ENCODE measurements at places on chromosomes 2 and 18. TPM values are rescaled to one million over a fixed set of nuclear protein-coding genes. Genes with fewer than 3 reads are reported as not detected.

- no peak overlapping the region for H3K4me3 ChIP-seq
- H3K27me3 ChIP-seq: no peaks in the 10 kb centered on the region
- peaks cover 30% of the 10 kb centered on the region for H3K36me3 ChIP-seq
- no peak for DNase-seq
Observed at GRCh38 chr2:135839713-135840112, 2.7 kb upstream of the LCT start.

- H3K36me3 ChIP-seq: 0 out of 2 replicates have a peak, but pooled peaks cover 3% of the 10 kb centered on the region
- H3K4me1 ChIP-seq: no peaks in the 10 kb centered on the region
Observed at GRCh38 chr2:202450785-202451184, 74.7 kb downstream of the BMPR2 start.

DNA sequence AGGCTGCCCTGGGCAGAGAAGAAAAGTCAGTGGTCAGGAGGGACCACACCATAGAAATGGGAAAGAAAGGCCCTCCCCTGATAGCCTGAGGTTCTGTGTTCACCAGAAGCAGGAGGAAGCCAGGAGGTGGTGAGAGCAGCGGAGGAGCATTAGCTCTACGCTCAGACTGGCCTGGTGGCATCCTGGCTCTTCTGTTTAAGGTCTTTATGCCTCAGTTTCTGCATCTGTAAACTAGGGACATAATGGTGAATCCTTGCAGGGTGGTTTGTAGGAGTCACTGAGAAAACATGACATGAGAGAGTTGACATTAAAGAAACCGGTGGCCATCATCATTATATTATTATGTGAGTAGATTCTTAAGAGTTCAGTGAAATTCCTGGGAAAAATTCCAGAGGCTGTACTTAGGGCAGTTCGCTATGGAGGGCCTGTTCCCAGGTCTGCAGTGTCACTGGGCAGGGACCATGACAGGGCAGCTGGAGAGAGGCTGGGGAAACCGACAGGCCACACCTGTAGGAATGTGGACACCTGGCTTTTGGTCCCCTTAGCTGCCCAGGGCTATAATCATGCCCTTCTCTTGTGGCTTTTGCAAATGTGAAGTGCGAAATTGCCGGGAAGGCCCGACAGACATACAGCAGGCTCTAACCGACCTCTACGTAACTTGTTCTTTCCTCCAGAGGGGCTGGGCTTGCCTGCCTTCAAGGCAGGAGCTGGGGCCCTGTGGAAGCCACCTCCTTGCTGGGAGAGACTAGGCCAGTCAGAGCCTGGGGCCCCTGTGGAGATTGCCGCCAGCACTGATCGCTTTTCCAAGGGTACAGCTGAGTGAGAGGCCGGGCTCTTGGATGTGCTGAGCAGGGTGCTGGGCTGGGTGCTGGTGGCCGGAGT, 31.0 kb downstream of the GLI2 start:
- H3K4me3 ChIP-seq: no peak overlapping the region
- DNase-seq: peak; percentile 44
- H3K27ac ChIP-seq: peak overlapping the region; percentile 84

- H3K36me3 ChIP-seq: no peaks in the 10 kb centered on the region
- peak; percentile 62 for DNase-seq
- no peaks in the 10 kb centered on the region for H3K27me3 ChIP-seq
- H3K4me3 ChIP-seq: no peak overlapping the region
- H3K4me1 ChIP-seq: no peaks in the 10 kb centered on the region
- H3K27ac ChIP-seq: no peak overlapping the region
Observed at GRCh38 chr2:228657807-228658402, 476.4 kb upstream of the SPHKAP start.

DNA sequence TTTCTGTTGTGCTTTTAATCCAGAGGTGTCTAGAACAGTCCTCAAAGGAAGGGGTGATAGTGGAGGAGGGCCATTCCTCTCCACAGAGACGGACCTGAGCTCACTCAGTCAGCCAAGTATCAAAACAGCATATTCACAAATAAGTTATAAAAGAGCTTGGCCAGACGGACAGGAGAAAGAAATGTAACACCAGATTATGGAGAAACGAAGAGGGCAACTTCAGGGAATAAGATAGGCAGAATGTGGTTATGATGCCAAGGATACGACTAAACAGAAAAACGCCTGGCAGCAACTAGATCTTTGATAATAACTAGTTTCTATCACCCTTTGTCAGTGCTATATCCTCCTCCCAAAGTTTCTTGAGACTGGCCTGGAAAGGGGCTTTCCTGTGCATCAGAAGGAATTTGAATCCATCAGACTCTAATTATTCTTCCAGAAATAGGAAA, 42.5 kb downstream of the MAP4K3 start:
- H3K27ac ChIP-seq: no peak overlapping the region
- H3K36me3 ChIP-seq: no peaks in the 10 kb centered on the region
- peaks cover 20% of the 10 kb centered on the region for H3K4me1 ChIP-seq
- H3K27me3 ChIP-seq: no peaks in the 10 kb centered on the region
- DNase-seq: no peak

DNA sequence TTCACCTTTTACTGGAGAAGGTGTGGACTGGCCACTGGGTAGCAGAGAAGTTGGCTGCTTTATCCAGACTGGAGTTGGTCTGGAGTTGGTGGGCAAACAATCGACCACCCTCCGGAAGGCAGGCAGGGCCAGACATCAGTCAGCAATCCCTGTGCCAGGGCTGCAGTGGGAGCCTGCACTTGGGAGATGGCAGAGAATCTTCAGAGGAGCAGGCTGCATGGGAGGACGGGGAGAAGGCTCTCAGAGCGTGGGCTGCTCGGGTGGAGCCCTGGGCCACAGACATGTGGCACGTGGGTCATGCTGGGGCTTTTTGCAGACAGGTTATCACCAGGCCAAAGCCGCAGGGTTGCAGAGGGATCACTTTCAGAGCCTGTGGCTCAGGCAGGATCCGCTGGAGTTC, 29.6 kb downstream of the SLC9A4 start:
- no peak overlapping the region for H3K4me3 ChIP-seq
- H3K36me3 ChIP-seq: no peaks in the 10 kb centered on the region
- H3K4me1 ChIP-seq: no peaks in the 10 kb centered on the region
- DNase-seq: no peak
- H3K27ac ChIP-seq: no peak overlapping the region
- no peaks in the 10 kb centered on the region for H3K27me3 ChIP-seq

GRCh38 chr2:237599465-237600110, 9.1 kb upstream of the RAB17 start:
- no peak overlapping the region for H3K4me3 ChIP-seq
- no peaks in the 10 kb centered on the region for H3K27me3 ChIP-seq
- no peak for DNase-seq
- peaks cover 30% of the 10 kb centered on the region for H3K4me1 ChIP-seq
- no peaks in the 10 kb centered on the region for H3K36me3 ChIP-seq
- H3K27ac ChIP-seq: no peak overlapping the region

Gene DSEL
- total RNA-seq: 20.8 TPM

Gene PLCL1
- 0.12 TPM for total RNA-seq

Gene MALL
- 10.2 TPM for total RNA-seq

Gene PLCD4
- 0.80 TPM for total RNA-seq

Gene KIF5C
- total RNA-seq: 46.5 TPM

Gene LIMS4
- total RNA-seq: not detected

Gene CYP27A1
- 4.2 TPM for total RNA-seq

All from GM23338 (cell line).